Stimulated activated CD8-positive, alpha-beta memory T cell treated with anti-CD3 and anti-CD28 coated beads, Interleukin-4, amount 100 ng/mL, for 4 hours (primary cell): ENCODE measurements at places on chromosomes 4 and X.

- no peak for DNase-seq
These were observed 9.0 kb upstream of the CLDN34 start for GRCh38 chrX:9958183-9958582.

DNA sequence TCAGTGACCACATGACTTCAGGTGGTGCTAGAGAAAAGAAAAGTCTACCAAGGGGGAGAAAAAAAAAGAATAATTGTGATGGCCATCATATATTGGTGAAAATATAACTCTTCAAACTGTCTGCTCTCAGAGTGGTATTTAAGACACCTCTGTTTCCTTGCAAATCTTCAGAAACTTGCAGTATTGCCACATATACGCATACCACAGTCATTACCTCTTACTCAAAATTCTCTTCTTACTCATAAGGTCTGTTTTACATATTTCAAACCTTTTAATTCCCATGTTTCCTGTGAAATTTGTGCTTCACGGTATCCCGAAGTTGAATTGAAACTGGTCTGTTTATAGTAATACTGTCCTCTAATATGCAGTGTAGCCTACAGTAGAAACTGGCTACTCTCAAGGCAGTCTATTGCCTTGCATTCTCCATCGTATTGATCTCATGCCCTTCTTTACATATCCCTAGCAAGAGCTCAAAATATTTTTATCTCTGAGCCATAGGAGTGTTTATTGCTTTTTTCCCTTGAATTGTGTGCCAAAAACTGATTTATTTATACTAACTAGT is 34.7 kb upstream of the LHFPL1 start:
- no peak for DNase-seq

DNA sequence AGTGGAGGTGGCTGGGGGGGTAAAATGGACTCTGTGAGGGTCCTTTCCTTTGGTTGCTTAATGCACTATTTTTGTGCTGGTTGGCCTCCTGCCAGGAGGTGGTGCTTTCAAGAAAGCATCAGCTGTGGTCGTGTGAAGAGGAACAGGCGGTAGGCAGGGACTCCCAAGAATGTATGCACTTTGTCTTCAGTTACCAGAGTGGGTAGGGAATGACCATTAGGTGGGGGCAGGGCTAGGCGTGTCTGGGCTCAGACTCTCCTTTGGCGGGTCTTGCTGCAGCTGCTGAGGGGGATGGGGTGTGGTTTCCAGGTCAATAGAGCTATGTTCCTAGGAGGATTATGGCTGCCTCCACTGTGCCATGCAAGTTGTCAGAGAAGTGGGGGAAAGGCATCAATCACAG is 509.0 kb downstream of the PCDH19 start:
- no peak for DNase-seq

GRCh38 chr4:123980736-123981300 is 584.2 kb downstream of the SPRY1 start:
- DNase-seq, result no peak

- no peak for DNase-seq
These were observed 185.8 kb downstream of the TRAM1L1 start for GRCh38 chr4:116899561-116899960.

DNA sequence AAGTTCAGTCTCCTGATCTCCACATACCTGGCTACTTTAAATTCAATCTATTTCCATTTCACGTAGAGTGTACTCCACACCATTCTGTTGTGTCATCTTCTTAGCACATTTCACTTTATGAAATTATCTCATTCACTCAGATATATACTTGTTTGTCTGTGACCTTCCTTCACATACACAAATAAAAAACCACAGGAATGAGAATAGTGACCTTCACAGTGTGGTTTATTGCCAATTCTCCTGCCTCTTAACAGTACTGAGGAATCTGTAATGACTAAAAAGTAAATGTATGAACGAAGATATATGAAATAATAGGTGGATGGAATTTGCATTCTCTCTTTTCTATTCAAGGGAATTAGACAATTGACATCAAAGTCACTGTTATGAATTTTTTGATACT is 183.9 kb upstream of the PCDH7 start:
- no peak for DNase-seq

DNA sequence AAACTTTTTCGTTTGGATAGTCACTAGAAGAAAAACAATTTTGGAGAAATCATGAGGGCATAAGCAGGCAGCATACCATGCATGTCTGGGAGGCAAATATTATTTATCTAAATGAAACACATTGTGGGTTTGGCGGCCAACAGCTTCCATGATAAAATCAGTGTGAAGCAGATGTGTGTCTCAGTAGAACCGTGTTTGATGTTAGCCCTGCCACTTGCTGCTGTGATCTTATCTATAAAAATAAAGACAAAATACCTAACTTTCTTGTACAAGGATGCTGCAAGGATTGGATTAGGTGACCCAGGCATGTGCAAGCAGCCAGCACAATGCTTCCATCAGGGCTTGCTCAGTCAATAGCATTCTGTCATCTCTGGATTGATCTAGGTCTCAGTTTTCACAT is 341.4 kb downstream of the PACRGL start:
- DNase-seq, result no peak

DNA sequence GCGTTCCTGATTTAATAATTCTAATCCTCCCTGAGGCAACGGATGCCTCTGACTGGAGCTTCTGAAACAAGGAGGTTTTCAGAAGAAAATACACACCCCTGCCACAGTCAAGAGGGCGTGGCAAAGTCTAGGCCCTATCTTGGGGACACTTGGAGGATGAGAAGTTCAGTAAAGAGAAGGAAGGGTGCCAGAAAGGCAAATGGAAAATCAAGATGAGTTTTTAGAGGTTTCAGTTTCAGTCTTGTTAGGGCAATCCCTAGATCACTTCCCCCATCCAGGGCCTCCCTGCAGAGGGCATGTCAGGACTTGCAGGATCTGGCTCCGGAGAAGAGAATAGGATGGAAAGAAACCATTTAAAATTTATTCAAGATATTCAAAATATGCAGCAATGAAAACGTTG is 28.5 kb upstream of the FGF2 start:
- DNase-seq, result no peak

GRCh38 chrX:82998163-82998562 is 509.9 kb upstream of the POU3F4 start:
- DNase-seq, result no peak

DNA sequence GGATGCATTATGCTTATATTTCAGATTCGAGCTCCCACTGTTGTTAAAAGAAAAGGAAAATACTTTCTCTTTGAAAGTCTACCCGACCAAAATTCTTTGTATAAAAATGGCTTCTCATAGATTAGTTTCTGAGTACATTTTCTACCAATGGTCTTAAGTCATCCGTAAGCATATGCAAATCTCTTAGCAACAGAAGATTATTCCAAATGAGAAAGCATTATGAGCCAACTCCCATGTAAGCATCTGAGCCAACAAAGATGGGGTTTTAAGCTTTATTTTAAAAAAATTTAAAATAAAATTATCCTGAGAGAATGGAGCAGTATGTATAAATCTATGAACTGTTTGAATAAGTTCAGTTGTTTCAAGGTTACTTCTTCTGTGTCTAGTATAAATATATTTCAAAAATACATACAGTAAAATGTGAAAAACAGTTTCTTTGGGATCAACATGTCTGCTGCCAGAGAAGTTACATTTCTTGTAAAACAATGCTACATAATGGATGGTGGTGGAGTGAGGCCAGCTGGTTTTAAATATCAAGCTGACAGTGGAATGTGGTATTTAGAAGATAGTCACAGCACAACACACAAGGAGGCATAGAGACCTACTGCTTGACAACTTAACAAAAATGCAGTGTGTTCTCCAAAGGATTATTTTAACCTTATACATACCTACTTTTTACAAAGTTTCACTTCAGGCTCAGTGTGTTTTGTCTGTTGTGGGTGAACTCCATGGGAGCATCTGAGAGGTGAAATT is 199.5 kb upstream of the DIPK2B start:
- no peak for DNase-seq

DNA sequence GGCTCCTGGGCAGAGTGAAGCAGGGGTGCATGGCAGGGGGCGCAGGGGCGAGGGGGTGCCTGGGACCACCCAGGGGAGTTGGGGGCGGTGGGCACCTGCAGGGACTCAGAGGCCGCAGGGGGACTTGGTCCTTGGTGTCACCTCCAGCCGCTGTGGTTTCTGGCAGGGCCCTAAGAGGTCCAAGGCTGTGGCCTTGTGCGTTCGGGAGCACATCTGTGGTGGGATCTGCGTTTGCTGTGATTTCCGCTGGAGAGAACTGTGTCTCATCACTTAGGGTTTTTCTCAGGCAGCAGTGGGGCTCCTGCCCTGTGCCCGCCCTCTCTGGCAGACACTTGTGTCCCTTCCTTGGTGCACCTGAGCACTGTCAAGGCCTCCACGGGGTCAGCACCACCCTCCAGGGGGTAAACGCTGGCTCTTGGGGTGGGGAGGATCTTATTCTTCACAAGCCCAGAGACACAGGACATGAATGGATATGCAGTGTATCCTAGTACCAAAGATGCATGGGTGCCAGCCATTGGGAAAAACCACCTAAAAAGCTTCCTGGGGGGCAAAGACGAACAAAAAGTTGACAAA is 66.5 kb downstream of the ACOX3 start:
- DNase-seq, result no peak

GRCh38 chr4:150215601-150216000 is 137.4 kb downstream of the DCLK2 start:
- DNase-seq, result no peak

DNA sequence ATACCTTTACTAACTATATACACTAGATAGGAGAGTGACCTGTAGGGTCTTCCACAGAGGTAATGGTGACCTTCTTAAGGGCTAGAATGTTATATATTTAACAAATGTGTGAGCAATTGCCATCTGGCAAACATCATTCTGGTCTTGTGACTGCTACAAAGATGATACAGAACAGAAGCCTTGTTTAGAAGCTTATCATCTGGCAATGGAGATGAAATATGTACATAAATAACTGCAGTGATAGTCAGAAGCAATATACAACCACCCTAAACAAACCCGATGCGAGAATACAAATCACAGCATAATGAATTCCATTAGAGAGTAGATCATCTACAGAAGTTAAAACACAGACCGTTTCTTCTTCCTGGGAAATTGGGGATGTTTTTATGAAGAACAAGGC is 952.7 kb upstream of the SLIT2 start:
- no peak for DNase-seq

DNA sequence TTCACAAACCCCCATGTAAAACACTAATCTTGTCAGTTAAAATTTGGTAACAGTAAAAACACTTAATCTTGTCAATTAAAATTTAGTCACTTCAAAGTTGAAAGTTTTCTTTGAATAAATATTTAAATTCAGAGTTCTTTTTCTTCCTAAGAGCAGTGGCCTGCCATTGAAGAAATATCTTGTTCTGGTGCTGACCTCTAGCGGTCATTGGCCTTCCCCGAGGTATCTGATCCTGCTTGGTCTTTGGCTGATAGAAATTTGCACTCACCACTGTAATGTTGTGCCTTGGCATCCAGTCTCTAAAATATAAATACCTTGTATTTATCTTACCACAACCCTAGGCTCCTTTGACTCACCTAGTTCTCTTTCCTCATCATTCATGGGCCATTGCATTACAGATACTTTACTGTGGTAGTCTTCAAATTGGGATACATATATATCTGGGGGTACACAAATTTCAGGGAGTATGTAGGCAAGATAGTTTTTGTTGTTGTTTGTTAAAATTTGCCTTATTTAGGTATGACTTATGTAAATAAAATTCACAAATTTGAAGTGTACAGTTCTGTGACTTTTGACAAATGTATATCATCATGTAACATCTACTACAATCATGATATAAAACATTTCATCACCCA is 6.7 kb upstream of the ART3 start:
- no peak for DNase-seq

DNA sequence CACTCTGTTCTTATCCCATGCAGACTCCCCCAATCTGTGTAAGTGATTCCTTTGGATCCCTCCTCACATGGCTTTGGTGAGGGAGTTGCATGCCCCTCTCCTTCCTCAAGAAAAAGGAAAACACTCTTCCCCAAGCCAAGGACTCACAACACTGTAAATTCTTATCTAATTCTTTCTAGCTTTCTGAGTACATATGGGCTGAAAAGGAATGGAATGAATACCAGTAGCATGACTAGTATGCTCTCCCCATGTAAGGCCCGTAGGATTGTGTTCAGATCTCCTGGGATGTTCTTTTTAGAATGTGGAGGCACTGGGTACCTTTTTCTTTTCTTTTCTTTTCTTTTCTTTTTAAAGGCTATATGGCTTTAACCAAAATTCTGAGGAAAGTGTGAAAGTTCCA is 17.0 kb upstream of the MAGED1 start:
- DNase-seq, result no peak

GRCh38 chrX:154051201-154051810 is 31.6 kb upstream of the IRAK1 start:
- peak; percentile 48 for DNase-seq

DNA sequence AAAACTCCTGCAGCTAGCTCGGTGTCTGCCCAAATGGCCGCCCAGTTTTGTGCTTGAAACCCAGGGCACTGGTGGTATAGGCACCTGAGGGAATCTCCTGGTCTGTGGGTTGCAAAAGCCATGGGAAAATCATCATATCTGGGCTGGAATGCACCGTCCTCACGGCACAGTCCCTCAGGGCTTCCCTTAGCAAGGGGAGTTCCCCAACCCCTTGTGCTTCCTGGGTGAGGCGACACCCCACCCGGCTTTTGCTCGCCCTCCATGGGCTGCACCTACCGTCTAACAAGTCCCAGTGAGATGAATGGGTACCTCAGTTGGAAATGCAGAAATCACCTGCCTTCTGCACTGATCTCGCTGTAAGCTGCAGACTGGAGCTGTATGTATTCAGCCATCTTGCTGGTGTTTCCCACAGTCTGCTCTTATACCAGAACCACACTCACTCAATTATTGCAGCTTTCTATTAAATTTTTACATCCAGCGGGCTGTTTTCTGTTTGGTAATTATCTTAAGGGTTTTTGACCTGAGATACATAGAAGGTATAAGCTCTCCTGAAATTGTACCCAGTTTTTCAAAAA is 36.7 kb upstream of the NPNT start:
- DNase-seq, result no peak

DNA sequence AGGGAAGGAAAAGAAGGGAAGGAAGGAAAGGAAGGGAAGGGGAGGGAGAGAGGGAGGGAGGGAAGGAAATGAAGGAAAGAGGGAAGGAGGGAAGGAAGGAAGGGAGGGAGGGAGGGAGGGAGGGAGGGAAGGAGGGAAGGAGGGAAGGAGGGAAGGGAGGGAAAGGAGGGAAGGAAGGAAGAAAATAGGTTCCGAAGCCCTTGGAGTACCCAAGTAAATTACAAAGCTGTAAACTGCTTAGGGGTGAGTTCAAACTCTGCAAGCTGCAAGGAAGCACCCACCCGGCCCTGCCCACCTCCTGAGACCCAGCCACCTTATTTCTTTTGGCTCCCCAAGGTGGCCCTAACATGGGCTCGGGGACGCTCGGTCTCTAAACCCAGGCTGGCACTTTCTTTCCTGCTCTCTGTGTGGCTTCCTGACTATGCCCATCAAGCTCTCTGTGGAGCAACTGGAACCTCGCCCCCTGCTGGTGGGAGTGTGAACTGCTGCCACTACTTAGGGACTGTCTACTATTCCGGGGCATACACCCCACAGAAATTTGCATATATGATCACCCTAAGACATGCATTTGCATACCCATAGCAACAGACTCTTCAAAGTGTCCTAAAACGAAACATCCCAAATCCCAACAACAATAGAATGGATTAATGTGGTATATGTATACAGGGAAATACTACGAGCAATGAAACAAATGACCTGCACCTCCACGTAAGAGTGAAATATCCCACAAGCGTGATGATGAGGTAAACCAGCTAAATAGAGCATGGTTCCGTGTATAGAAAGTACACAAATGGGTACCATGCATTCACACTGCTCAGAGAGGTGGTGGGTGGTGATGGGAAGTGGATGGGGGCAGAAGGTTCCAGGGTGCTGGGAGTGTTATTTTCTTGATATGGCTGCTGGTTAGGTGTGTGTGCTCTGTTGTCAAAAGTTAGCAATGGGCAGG is 151.7 kb upstream of the TBL1X start:
- peak; percentile 57 for DNase-seq
